ENCODE measurements at places on chromosomes 13 and 19. TPM values are rescaled to one million over a fixed set of nuclear protein-coding genes. Genes with fewer than 3 reads are reported as not detected.

Gene KLF5
- polyA plus RNA-seq: 7.3 TPM

Gene ZNF285
- polyA plus RNA-seq: 1.9 TPM

Gene RHPN2
- 11.4 TPM for polyA plus RNA-seq

Gene VAV1
- polyA plus RNA-seq: 1.4 TPM

Gene TTYH1
- polyA plus RNA-seq: 40.0 TPM

Gene C19orf18
- polyA plus RNA-seq: 2.5 TPM

Gene HTR2A
- 0.08 TPM for polyA plus RNA-seq

Gene GIPR
- 28.7 TPM for polyA plus RNA-seq

Gene TMEM255B
- polyA plus RNA-seq: 13.6 TPM

Gene ZNF471
- 1.9 TPM for polyA plus RNA-seq

Gene CLDN10
- 258 TPM for polyA plus RNA-seq

Gene POSTN
- polyA plus RNA-seq: 7.3 TPM

Gene MAB21L1
- 0.26 TPM for polyA plus RNA-seq

Gene EBI3
- polyA plus RNA-seq: 0.52 TPM

Gene CDC16
- polyA plus RNA-seq: 71.1 TPM

Gene ICAM5
- 0.26 TPM for polyA plus RNA-seq
